ENCODE measurements at places on chromosomes 13 and 19.
A peak's percentile ranks its signal among the peaks of the same experiment; 100 is the strongest.

DNA sequence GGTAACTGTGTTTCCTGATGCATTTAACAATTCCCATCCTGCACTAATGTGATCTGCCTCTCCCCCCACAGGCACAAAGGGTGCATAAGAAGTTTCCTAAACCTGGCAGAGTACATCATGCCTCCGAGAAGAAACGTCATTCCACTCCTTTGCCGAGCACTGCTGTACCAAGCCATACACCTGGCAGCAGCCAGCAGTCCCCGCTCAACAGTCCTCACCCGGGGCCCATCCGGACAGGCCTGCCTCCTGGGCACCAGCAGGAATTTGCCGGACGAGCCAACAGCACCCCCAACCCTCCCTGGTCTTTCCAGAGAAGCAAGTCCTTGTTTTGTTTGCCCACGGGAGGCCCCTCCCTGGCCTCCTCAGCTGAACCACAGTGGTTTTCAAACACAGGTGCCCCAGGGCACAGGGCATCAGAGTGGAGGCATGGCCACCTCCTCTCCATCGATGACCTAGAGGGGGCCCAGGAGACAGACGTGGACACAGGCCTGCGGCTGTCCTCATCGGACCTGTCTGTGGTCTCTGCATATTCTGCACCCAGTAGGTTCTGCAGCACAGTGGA is 58.3 kb downstream of the FAM124A start:
- no peak for DNase-seq

DNA sequence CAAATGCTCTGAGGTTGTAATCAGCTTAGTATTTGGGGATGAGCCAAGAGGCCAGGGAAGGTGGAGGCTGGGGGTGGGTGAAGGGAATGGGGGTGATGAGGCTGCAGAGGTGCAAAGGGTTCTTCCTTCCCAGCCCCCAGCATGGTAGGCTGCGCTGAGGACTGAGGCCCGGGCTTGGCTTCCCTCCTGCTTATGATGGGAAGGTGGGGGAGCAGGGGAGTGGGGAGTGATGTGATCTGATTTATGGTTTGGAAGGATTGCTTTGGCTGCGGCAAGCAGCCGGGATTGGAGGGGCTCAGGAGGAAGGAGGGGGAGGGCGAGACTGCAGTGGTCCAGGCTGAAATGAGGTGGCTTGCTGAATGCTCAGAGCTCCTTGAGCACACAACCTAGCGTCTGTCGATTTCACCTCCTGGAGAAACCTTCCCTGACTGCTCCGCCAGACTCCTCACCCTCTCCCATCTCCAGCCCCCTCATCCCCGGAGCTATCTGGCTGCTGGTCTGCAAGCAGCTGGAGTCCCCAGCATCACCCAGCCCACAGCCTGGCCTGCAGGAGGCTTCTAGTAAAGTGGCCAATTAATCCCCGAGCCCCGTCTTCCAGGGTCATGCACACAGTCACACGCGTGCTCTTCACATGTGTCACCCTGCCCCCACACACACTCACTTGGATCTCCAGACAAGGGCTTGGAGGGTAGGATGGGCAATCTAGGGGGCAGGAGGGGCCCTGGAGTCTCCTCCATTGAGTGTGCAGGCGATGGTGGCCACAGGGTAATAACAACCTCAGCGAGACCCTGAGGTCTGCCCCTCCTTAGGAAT is 757 bp upstream of the CLEC11A start:
- no peak for DNase-seq

DNA sequence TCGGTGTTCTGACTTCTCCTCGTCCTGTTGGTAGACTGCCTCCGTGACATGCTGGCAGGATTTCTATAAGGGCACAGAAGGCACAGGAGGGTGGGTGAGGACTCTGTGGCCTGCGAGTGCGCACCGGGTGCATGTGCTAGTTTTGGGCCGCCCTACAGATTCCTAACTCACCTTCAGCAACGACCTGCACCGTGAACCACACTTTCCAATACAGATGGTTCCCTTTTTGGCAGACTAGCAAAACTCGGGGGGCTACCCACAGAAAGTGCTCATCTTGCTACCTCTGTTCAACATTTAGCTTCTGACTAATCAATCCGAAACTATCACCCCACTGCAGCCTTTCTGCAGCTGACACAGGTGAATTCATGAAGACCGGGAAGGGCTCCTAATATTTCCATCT is 14.1 kb upstream of the AMER2 start:
- no peak for DNase-seq

DNA sequence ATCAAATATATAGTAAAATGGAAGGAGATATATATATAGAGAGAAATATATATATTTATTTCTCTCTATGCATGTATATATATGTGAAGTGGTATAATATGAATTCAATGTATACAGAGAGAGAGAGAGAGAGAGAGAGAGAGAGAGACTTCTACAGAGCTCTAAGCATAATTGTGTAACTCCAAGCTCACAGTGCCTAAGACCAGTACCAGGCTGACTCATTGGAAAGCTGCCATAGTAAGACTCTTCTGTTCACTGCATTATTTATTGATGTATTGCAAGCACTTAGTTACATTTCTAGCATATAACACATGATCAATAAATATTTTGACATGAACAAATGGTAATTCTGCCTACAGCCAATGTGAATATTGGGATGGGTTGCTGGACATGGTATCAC is 1734.7 kb downstream of the SLITRK1 start:
- no peak for DNase-seq

DNA sequence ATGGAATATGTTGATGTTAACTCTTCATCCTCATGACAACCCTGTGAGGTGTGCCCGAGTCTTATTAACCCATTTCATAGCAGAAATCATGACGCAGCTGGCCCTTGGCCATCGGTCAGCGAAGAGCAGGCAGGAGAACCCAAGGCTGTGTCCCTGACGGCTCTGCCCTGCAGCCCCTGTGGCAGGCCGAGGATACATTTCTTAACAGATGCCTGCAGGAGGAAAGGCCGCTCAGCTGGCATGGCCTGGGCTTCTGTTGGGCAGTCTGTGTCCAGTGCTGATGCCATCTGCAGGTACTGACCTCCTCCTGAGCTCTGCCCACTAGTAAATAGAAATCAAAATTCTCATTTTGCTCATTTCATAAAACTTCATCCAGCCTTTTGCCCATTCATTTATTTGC is 35.4 kb upstream of the MCF2L start:
- DNase-seq, result no peak

DNA sequence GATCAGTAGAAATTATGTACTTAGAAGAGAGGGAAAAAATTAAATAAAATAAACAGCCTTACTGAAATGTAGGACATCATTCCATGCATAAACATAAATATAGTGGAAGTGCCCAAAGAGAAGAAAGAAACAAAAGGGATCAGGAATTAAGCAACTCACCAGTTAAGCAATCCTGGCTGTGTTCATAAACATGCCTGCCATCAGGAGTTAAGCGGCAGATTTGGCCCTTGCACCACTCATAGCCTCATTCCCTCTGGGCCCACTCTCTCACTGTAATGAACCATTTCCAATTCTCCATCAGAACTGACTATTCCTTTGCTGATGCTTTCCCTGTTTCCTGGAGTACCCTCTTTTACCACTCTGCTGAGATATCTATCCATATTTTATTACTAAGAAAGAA is 281.4 kb downstream of the LHFPL6 start:
- no peak for DNase-seq

DNA sequence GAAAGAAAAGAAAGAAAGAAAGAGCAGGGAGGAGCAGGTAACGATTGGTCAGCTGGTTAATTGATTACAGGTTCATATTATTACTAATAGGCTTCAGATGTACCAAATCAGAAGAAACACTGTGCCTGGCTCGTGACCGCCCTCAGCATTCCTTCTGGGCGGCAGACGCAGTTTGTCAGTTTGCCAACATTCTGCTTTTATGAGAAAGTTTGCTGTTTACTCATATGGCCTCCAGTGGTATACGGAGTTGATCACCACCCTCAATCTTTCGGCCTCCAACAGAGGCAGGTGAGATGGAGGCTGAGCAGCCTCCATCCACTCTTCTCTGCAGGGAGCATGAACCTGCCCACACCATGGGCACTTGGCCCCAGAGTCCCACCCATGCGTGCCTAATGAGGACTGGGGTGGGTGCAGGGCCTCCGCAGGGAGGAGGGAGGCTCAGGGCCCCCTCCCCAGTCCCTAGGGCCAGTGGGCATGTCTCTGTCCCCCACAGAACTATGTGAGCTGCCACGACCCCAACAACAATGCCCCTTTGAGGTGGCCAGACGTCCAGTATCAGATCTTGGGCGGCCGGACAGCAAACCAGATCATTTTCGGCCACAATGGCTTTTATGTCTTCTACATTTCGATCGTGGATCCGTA is 8.8 kb downstream of the PRR22 start:
- no peak for DNase-seq

- DNase-seq, result no peak
These were observed 51.0 kb downstream of the SLC7A9 start for GRCh38 chr19:32818536-32818935.

- no peak for DNase-seq
These were observed 34.4 kb downstream of the DCLK1 start for GRCh38 chr13:36096461-36097416.

- DNase-seq, result peak; percentile 10
These were observed at the start of gene SIGLEC12 for GRCh38 chr19:51501594-51502263. TSS of gene SIGLEC12 (minus strand) at chr19:51501800. CDS start at chr19:51501733, 67 bp downstream.

DNA sequence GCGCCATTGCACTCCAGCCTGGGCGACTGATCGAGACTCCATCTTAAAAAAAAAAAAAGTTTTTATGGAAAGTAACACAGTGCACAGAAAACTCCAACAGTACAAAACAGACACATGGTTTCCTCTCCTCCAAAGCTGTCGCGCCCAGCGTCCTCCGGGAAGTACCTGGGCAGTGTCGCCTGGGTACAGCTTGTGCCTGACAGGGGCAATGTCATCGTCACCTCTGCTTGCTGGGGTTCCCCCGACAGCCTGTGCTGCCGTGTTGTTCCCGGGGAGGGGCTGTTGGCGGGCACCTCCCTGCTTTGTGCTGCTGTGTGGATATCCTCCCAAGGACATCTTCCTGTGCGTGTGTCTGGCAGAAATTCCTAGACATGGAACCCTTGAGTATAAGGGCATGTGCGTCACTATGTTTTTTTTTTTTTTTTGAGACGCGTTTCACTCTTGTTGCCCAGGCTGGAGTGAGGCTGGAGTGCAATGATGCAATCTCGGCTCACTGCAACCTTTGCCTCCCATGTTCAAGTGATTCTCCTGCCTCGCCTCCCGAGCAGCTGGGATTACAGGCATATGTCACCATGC is 2.4 kb upstream of the F2RL3 start:
- DNase-seq, result no peak

DNA sequence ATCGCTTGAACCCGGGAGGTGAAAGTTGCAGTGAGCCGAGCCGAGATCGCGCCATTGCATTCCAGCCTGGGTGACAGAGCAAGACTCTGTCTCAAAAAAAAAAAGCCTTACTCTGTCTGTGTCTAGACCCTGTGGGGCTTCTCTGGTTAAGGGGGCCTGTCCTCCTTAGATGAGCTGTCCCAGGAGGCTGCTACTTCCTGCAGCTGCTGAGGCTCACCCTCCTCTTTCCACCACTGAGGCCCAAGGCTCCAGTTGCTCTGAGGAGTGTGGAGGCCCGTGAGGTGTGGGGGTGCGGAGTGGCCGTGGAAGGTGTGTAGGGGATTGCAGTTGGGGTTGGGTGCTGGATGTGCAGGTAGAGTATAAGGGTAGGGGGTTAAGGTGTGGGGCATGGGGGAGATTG is 22.1 kb upstream of the RASA3 start:
- DNase-seq, result no peak

DNA sequence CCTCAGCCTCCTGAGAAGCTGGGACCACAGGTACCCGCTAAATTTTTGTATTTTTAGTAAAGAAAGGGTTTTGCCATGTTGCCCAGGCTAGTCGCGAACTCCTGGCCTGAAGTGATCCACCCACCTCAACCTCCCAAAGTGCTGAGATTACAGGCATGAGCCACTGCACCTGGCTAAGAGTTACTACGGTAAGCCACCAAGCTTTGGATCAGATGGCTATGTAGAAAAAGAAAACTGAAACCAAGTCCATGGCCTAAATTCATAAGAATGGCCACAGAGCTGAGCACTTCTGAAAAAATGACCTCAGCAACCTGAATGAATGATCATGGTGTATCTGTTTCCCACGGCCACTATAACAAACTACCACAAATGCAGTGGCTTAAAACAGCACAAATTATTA is 9.4 kb downstream of the OPA3 start:
- no peak for DNase-seq

- DNase-seq, result no peak
These were observed 768 bp upstream of the HS6ST3 start for GRCh38 chr13:96089139-96089538.

- no peak for DNase-seq
These were observed 451.1 kb downstream of the FOXO1 start for GRCh38 chr13:40215311-40215710.

- DNase-seq, result no peak
These were observed 12.1 kb upstream of the PEX11G start for GRCh38 chr19:7500811-7501450.

GRCh38 chr13:100443998-100444328 is 144.6 kb downstream of the GGACT start:
- DNase-seq, result no peak

DNA sequence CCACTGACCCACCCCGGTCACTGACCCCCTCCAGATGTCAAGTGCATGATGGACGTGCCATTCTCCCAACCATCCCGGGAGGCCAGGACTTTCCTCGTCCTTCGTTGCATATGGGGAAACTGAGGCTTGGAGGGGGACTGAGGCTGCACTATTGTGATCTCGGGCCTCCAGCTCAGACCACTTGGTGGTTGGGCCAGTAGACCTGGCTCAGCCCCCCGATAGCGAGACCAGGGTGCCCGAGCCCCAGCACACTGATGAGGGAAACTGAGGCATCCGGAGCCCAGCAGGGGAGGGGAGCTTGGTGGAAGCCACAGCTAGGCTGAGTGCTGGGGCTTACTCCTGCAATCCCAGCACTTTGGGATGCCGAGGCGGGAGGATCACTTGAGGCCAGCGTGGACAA is 10.4 kb downstream of the EFNA2 start:
- no peak for DNase-seq

DNA sequence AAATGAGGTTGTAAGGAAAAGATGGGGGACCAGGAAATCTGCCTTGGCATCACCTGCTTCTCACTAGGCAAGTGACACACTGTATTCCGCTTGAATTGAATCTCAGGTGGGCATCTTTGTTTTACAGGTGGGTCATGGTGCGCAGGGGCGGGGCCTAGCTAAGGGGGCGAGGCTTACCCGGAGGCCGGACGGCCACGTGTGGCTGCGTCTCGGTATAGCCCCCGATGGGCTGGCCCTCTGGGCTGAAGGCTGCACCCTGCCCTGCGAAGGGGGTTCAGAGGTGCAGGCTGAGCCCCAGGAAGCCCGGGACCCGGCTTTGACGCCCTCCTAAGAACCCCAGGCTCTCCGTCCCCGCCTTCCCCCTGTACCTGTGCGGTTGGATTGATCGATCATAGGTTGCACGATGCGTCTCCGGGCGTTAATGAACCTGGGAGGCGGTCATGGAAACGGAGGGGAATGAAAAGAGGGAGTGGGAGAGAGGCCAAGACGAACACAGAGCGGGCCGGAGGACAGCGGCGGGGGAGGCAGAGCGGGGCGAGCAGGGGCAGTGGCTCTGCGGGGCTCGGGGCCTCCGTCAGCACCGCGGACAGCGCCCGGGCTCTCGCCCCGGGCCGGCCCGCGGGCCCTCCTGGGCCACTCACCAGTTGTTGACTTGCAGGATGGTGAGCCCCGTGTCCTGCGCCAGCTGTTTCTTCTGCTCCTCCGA is 12.5 kb downstream of the MEIS3 start:
- DNase-seq, result no peak

Data from tibial nerve (tissue), 4 donors.